Foreskin keratinocyte (primary cell): ENCODE measurements at places on chromosomes 6 and 20. TPM values are rescaled to one million over a fixed set of nuclear protein-coding genes. Genes with fewer than 3 reads are reported as not detected.
A peak's percentile ranks its signal among the peaks of the same experiment; 100 is the strongest.

GRCh38 chr20:38231531-38232121, 28.9 kb downstream of the KIAA1755 start:
- peak; percentile 44 for DNase-seq

SALL4 gene
- 0.32 and 0.68 TPM in 2 replicates for total RNA-seq

GRCh38 chr20:17916433-17916891, 52.1 kb downstream of the SNX5 start:
- DNase-seq, result no peak

DNA sequence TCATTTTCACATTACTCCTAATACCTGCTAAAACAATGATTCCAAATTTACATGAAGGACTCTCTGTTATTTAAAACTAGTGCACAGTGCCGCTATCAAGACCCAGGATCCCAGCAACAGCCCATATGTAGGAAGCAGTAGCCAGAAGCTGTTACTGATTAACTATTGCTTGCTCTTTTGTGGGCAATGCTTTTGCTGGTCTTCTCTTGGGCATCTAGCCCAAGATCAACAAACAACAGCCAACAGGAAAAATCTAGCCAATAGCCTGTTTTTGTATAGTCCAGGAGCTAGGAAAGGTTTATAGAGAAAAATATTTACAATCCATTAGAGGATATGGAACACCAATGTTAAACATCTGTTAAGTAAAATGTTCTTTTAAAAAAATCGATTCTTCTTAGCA, 22.1 kb upstream of the TENT5A start:
- DNase-seq, result no peak

C20orf144 gene
- total RNA-seq, result 0.07 TPM in 1 of 2 replicates, not detected in the other

DNA sequence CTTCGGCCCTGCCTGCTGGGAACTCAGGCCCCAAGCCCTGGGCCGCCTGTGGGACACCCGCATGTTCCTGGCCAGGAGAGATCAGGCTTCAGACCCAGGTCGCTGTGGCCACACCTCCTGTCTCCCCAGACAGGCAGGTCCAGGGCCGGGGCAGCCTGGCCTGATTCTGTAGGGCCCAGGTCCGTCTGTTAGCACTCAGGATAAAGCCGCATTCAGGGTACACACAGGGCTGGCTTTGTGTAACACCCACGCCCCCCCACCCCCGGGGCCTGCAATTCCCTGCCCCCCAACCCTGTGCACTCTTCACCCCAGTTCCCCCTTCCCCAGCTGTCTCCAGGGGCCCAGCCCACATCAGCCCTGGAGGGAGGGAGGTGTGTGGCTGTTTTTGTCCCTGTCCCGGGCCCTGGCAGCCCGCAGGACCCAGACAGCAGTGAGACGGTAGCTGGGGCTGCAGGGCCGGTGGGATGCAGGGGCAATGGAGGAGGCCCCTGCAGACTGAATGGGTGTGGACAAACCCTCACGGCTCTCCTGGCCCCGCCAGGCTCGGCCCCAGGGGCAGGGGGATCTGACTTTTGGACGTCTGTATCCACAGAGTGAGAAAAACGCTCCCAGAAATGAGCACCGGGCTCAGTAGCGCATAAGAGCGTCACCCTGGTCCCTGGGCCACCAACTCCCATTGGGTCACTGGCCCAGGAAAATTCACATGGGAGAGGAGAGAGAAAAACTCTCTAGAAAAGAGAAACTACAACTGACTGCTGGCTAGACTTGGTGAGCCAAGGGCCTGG, 42.4 kb upstream of the ZBP1 start:
- DNase-seq, result no peak

HTR1E gene
- not detected in 2 replicates for total RNA-seq

NFKBIL1 gene
- 14.7 and 16.2 TPM in 2 replicates for total RNA-seq

AHCY gene
- total RNA-seq, result 228 and 254 TPM in 2 replicates

DNA sequence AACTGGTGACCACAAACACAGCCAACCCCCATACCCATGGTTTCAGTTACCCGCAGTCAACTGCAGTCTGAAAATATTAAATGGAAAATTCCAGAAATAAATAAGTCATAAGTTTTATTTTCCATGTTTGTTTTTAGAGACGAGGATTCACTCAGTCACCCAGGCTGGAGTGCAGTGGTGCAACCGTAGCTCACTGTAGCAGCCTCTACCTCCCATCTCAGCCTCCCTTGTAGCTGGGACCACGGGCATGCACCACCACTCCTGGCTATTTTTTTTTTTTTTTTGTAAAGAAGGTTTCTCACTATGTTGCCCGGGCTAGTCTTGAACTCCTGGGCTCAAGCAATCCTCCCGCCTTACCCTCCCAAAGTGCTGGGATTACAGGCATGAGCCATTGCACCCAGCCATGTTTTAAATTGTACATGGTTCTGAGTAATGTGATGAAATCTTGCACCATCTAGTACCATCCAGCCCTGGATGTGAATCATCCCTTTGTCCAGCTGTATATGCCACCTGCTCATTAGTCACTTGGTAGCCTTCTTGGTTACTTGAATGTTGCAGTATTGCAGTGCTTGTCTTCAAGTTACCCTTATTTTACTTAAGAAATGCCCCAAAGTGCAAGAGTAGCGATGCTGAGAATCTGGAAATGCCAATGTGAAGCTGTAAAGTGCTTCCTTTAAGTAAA, 14.5 kb downstream of the CSNK2A1 start:
- peak; percentile 87 for DNase-seq

DNA sequence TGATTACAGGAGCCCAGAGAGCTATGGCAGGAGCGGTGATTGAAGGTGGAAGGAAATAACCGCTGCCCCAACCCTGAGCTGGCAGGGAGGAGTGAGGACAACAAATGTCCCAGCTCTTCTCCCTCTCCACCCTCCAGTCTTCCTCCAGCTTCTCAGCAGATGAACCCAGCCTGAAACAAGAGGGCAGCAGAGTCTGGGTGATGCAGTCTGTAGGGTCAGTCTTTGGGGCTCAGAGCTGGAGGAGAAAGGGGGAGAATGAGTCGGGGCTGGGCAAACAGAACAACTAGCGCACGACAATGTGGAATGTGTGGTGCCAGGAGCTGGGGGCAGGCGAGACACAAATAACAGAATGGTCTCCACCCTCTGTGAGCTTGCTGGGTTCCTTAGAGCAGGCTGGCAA, 4.5 kb upstream of the GUCA1A start:
- DNase-seq, result no peak

DNA sequence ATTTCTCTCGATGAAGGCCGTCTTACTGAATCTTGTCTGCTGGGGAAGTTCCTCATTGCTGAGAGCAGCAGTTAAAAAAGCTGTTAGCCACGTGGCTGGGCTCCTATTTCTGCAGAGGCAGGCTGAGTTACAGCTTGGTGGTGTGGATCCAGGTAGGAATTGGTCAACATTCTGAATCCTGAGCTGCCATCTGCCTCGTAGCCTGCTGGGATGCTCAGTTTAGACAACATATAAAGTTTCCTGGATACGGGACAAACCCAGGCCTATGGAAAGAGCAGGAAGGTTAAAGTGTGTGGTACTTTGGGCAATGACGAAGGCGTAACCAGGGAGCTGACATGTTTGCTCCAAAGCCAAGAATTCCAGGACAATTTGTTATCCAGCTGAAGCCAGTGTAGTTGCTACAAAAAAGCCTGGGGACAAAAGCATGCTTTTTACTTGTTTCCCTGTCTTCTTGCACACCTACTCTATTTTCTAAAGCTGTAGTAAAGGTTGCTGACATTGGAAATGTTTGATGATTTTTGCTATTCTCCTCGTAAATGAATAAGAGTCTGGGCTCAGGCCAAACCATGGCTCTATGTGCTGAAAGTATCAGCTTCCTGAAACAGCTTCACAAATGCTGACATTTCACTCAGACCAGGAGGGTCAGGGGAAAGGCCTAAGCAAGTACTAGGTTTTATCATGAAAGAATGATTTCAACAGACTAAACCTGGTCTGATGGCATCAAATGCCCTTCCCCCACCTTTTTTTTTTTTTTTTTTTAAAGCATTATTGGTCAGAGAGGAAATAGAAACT, 12.4 kb upstream of the MYLK2 start:
- no peak for DNase-seq

CD40 gene
- 10.9 and 14.3 TPM in 2 replicates for total RNA-seq

- no peak for DNase-seq
Observed at GRCh38 chr20:51492167-51493092, 50.1 kb downstream of the NFATC2 start.

DNA sequence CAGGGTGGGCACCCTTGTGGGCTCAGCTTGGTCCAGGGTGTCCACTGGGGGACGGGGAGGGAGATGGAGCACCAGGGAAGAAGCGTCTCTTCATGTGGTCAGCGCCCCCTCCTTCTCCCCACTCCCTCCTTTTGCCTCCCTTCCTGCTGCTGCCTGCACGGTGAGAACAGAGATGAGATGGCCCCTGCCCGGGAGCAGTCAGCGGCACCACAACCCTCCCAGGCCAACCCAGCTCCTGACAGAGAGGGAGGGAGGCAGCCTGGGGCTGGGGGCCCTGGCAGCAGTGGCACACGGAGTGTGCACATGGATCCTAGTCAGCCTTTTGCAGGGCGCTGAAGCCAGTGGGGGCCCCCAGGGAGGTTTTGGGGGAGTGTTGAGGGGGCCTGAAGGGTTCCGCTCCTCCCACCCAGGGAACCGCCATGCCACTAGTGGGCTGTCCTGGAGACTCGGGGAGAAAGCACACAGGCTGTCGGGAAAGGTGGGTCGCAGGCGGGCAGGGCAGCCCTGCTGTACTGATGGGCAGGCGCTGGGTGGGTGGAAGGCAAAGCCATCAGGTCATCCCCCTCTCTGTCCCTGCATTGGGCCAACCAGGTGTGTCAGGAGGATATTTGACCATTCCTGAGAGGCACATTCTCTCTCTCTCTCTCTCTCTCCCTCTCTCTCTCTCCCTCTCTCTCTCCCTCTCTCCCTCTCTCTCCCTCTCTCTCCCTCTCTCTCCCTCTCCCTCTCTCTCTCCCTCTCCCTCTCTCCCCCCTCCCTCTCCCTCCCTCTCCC, 94.3 kb upstream of the BHLHE23 start:
- DNase-seq, result no peak

PRSS35 gene
- total RNA-seq, result not detected in 2 replicates

DNA sequence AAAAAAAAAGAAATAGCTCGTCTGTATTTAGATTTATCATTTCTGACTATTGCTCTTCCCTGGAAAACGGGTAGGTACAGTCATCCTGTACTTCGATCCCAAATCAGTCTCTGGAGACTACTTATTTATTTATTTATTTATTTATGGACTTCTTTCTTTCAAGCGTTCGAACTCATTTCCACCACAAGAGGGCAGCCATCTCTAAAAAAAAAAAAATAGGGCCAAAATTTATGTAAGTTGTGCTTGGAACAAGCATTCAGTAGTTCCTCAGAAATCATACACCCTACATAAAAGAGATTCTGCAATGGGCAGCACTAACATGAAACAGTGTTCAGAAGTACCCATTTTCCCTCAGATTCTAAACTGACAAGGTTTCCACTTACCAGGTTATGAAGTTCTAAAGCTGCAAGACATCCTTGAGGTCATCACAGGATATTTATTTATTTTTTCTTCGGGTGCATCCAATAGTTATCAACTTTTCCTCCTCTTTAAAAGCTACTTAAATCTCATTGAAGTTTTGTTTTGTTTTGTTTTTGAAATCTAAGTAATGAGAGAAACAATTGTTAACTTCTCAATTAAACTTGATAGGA, 1.9 kb upstream of the BMP2 start:
- peak; percentile 51 for DNase-seq

PPP1R18 gene
- 119 and 121 TPM in 2 replicates for total RNA-seq

DNA sequence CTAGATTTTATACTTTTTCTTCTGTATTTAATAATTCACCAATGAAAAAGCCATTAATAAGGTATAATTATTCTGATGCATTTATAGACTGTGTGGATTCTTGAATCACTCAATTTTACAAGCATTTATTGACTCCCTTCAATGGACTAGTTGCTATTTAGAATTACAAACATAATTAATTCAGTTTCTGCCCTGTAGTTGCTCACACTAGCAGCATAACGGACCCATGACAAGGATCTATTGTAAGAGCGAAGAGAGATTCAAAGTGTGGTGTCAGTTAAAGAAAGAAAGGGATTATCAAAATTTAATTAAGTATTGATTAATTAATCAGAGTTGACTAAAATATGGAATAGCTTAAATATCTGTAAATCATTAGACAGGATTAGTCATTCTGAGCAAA, 602.6 kb upstream of the PTCHD4 start:
- no peak for DNase-seq

DNA sequence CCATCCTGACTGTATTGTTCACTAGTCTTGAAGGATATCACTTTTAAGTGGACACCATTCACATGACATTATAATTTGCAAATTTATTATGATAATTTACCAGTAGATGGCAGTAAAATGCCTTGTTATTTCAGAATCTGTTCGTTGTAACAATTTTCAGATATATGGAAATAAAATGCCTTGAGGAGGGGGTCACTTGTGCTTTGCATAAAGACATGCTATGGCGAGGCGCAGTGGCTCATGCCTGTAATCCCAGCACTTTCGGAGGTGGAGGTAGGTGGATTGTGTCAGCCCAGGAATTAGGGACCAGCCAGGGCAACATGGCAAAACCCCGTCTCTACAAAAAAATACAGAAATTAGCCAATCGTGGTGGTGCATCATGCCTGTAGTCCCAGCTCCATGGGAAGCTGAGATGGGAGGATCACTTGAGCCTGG, 9.0 kb upstream of the NCOA6 start:
- no peak for DNase-seq
